ENCODE measurements at places on chromosomes 3 and 15.

- DNase-seq = no peak
- H3K4me1 ChIP-seq = no peaks in the 10 kb centered on the region
- no peak overlapping the region for H3K4me3 ChIP-seq
- H3K27me3 ChIP-seq = peaks cover 13% of the 10 kb centered on the region
These were observed 37.8 kb upstream of the MED12L start for GRCh38 chr3:151047636-151048035.

- DNase-seq = no peak
- H3K4me3 ChIP-seq = no peak overlapping the region
- no peak overlapping the region for H3K27ac ChIP-seq
These were observed 13.1 kb upstream of the PLA2G4D start for GRCh38 chr15:42107473-42107872.

GRCh38 chr3:150421256-150421655 is 13.2 kb downstream of the TSC22D2 start:
- H3K4me1 ChIP-seq = peaks cover 21% of the 10 kb centered on the region
- no peak overlapping the region for H3K27ac ChIP-seq
- DNase-seq = no peak

GRCh38 chr15:90869140-90869541 is 753 bp downstream of the FURIN start:
- H3K4me3 ChIP-seq = peak overlapping the region; percentile 89
- no peak for DNase-seq
- H3K4me1 ChIP-seq = peaks cover 58% of the 10 kb centered on the region
- peaks cover 13% of the 10 kb centered on the region for H3K36me3 ChIP-seq
- H3K27me3 ChIP-seq = no peaks in the 10 kb centered on the region

- no peaks in the 10 kb centered on the region for H3K4me1 ChIP-seq
These were observed 207.2 kb upstream of the TPM1 start for GRCh38 chr15:62835351-62835750.

GRCh38 chr3:192215-192929 is 4.2 kb upstream of the CHL1 start:
- H3K27me3 ChIP-seq = peaks cover 19% of the 10 kb centered on the region
- H3K36me3 ChIP-seq = peaks cover 3% of the 10 kb centered on the region
- no peaks in the 10 kb centered on the region for H3K4me1 ChIP-seq
- H3K4me3 ChIP-seq = no peak overlapping the region
- no peak for DNase-seq

DNA sequence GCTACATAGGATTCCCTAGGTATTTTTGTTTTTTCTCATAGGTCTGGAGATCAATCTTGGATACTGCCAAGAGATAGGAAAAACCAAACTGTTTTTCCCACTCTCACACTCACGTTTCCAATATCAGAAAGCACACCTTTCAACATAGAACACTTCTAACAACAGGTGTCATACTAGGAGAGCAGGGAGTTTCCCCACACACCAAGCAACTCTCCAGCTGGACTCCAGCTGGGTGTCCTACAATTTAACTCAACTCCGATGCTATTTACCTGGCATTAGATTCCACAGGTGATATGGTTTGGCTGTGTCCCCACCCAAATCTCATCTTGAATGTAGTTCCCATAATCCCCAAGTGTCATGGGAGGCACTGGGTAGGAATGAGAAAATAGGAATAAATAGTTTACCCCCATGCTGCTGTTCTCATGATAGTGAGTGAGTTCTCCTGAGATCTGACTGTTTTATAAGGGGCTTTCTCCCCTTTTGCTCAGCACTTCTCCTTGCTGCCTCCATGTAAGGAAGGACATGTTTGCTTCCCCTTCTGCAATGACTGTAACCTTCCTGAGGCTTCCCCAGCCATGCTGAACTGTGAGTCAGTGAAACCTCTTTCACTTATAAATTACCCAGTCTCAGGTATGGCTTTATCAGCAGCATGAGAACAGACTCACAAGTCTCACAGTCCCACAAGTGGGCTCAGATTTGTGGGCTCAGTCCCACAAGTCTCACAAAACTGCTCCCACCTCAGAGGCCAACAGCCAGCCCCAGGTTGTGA is 354.5 kb upstream of the THBS1 start:
- H3K27me3 ChIP-seq = peaks cover 4% of the 10 kb centered on the region
- no peak overlapping the region for H3K27ac ChIP-seq
- no peak overlapping the region for H3K4me3 ChIP-seq
- no peaks in the 10 kb centered on the region for H3K36me3 ChIP-seq

DNA sequence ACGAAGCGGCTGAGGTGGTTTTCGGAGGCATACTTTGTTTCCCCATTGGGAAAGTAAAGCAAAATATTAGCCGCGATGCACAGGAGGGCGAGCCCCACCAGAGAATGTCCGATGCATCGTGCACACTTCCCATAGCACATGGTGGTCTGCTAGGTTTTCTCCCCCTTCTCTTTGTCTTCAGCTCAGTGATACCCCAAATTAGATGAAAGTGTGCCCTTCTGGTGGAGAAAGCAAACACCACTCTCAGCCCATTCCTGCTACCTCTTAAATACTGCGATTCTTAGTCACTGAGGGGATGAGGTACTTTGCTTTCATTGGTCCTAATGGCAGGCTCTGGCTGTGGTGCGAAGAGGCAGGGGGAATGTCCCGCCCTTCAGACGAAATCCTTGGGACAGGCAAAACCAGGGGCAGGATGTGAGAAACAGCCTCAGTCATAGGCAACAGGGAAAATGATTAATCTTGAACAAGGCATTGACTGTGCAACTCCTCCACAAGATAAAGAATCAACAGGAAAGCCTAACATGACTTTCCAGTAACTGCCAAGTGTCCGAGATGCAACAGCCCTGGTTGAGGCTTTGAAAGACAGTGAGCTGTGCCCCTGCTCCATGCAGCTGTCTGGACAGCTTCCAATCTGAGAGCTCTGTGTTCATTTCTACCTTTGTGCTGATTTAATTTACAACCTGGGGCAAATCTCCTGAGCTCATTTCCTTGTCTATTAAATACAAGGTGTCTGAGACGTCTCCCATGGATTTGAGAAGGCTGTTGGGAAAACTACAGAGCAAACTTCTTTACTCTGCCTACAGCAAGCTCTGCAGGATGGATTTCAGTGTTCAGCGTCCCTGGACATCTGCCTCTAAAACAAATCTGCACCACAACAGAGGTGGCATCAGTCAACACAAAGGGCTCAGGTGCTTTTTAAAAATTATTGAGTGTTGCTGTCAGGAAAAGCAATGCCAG is at the start of gene TM4SF1:
TM4SF1 (minus strand) TSS at position 242 of the 957 bp plus-strand sequence; CDS start at position 140, 102 bp downstream.
- no peaks in the 10 kb centered on the region for H3K4me1 ChIP-seq
- no peak within 1 kb of the TSS for H3K4me3 ChIP-seq
- no peak within 1 kb of the TSS for H3K27ac ChIP-seq

DNA sequence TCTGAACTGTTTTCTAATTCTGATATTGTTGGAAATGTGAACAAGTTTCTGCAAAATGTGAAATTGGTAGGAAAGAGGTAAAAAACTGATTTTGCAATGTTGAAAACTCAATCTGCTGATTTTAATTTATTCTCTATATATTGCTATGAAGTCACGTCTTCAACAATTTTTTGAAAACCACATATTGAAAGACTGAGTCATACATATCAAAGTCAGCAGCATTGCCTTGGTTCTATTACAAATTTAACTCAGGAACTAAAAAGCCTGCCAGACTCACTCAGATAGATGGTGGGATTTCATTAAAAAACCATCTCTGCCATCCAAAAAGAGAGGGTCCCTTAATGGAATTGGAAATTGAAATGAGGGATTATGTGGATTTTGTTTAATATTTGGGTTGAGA is 351.4 kb downstream of the CNTN3 start:
- no peak overlapping the region for H3K4me3 ChIP-seq
- H3K27me3 ChIP-seq = no peaks in the 10 kb centered on the region
- H3K36me3 ChIP-seq = no peaks in the 10 kb centered on the region
- H3K4me1 ChIP-seq = no peaks in the 10 kb centered on the region
- H3K27ac ChIP-seq = no peak overlapping the region

DNA sequence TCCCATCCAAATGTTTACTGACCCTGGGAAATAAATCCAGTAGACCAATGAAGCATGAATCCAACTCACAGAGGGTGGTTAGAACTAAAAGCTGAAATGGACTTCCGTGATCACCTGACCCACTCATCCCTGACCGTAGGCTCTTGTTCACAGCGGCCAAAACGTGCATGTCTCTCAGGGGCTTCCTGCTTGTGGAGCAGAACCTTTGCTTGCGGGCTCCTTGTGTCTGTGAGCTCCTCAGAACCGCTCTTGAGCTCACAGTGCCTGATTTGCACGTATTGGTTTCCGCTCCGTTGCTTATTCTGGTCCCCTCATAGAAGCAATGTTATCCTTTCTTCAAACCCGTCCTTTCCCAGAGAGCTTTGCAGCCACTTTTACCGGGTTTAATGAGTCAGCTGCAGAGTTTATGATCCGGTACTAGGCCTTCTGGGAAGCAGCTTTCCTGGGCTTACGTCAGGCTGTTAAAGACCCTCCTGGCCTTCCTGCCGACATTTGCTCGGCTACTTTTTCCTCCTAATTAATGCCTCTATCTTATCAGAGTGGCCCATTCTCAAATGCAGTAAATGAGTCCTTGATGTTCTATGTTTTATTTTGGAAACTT is 35.4 kb downstream of the LIPC start:
- H3K36me3 ChIP-seq = peaks cover 4% of the 10 kb centered on the region
- no peaks in the 10 kb centered on the region for H3K27me3 ChIP-seq
- no peak overlapping the region for H3K4me3 ChIP-seq
- H3K4me1 ChIP-seq = peaks cover 48% of the 10 kb centered on the region
- no peak overlapping the region for H3K27ac ChIP-seq

DNA sequence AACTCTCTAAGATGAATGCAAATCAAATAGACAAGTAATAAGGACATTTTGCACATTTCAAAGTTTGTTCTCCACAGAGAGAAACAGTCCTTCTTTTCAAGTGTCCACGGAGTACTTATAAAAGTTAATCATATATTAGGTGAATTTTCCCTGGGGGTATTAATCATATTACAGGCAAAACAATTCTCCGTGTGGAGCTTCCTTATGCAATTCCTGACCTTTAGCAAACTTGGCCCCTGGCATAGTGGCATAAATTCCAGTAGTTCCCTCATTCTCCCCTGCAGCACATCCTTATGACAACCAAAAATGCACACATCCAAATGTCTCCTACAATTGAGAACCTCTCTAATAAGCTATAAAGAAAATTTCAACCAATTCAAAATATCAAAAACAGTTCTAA is 34.4 kb downstream of the FSIP1 start:
- no peak overlapping the region for H3K4me3 ChIP-seq
- DNase-seq = no peak
- H3K27ac ChIP-seq = no peak overlapping the region
- peaks cover 39% of the 10 kb centered on the region for H3K27me3 ChIP-seq

- H3K4me3 ChIP-seq = no peak overlapping the region
- H3K27me3 ChIP-seq = peaks cover 5% of the 10 kb centered on the region
- H3K36me3 ChIP-seq = no peaks in the 10 kb centered on the region
- no peak for DNase-seq
- no peak overlapping the region for H3K27ac ChIP-seq
These were observed 15.6 kb downstream of the NT5DC2 start for GRCh38 chr3:52517796-52518722.

- H3K4me3 ChIP-seq = no peak overlapping the region
- no peak overlapping the region for H3K27ac ChIP-seq
- no peak for DNase-seq
- H3K4me1 ChIP-seq = peaks cover 9% of the 10 kb centered on the region
These were observed 34.8 kb downstream of the PTPN9 start for GRCh38 chr15:75544359-75544758.

- H3K4me3 ChIP-seq = no peak overlapping the region
- H3K36me3 ChIP-seq = no peaks in the 10 kb centered on the region
- H3K27ac ChIP-seq = no peak overlapping the region
- no peaks in the 10 kb centered on the region for H3K4me1 ChIP-seq
- peaks cover 54% of the 10 kb centered on the region for H3K27me3 ChIP-seq
These were observed 9.5 kb downstream of the EPB42 start for GRCh38 chr15:43211224-43211735.

DNA sequence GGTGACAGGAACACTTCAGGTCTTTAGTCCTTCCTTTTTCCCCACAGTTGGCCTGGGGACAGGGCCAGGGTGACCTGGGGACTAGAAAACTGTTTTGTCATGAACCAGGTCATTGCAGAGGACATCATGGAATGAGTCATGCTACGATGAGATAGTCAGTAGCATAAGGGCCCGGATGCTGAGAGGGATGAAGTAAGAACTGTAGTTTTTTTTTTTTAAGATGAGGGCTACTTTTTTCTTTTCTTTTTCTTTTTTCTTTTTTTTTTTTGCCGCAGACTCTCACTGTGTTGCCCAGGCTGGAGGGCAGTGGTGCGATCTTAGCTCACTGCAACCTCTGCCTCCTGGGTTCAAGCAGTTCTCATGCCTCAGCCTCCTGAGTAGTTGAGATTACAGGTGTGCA is 8.0 kb downstream of the MAP2K5 start:
- no peak overlapping the region for H3K4me3 ChIP-seq
- no peaks in the 10 kb centered on the region for H3K27me3 ChIP-seq
- H3K27ac ChIP-seq = no peak overlapping the region

GRCh38 chr15:45234562-45235235 is 17.3 kb upstream of the SLC28A2 start:
- H3K36me3 ChIP-seq = no peaks in the 10 kb centered on the region
- H3K4me3 ChIP-seq = no peak overlapping the region
- peaks cover 10% of the 10 kb centered on the region for H3K27me3 ChIP-seq
- no peak for DNase-seq
- no peaks in the 10 kb centered on the region for H3K4me1 ChIP-seq

DNA sequence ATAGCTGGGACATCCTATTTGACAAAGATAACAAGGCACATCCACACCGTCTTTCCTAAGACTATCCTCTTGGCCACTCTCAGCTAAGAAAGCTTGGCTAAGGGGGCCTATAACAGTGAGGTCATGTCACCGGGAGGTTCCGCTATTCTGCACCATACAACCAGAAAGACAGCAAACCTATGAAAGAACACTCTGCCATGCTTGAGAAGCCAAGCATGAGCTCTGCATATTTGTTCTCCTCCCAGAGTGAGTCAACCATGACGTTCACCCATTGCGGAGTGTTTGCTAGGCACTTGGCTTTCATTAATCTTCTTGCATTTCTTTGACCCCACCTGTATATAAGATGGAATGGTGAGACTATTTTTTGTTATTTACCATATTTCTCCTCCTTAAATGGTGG is 141.2 kb downstream of the GMNC start:
- no peaks in the 10 kb centered on the region for H3K27me3 ChIP-seq
- no peak overlapping the region for H3K27ac ChIP-seq
- no peaks in the 10 kb centered on the region for H3K4me1 ChIP-seq
- H3K4me3 ChIP-seq = no peak overlapping the region
- no peak for DNase-seq
- H3K36me3 ChIP-seq = no peaks in the 10 kb centered on the region

GRCh38 chr3:195087328-195087727 is 183.6 kb downstream of the XXYLT1 start:
- peak overlapping the region; percentile 73 for H3K4me3 ChIP-seq
- H3K27ac ChIP-seq = no peak overlapping the region
- no peaks in the 10 kb centered on the region for H3K27me3 ChIP-seq
- peaks cover 12% of the 10 kb centered on the region for H3K4me1 ChIP-seq

GRCh38 chr3:151974067-151974466 is 100.6 kb downstream of the SUCNR1 start:
- no peaks in the 10 kb centered on the region for H3K4me1 ChIP-seq
- no peaks in the 10 kb centered on the region for H3K36me3 ChIP-seq
- peaks cover 6% of the 10 kb centered on the region for H3K27me3 ChIP-seq
- no peak for DNase-seq

DNA sequence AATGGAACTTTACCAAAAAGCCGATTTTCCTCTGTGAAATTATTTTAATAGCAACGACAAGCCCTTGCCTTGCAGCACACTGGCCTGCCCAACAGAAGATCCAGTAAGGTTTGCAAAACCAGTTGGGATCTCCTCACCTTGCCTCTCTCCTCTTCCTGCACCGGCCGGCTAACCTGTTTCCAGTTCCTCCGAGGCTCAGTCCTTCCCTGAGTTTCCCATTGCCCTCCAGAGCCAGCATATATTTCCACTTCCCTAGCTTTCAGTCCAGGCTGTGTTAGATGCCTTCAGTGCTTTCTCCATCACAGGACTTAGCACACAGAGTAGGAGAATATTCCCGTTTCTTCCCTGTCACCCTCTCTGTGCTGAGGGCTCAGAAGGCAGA is 60.3 kb downstream of the NOX5 start:
- H3K4me1 ChIP-seq = peaks cover 10% of the 10 kb centered on the region
- no peak overlapping the region for H3K4me3 ChIP-seq
- H3K27ac ChIP-seq = no peak overlapping the region

All from activated naive CD4-positive, alpha-beta T cell treated with anti-CD3 and anti-CD28 coated beads, Interleukin-2, amount 10 ng/mL, durations not matched to agents 7 days and 5 days (primary cell).